ENCODE measurements at places on chromosomes 5 and 9.

DNA sequence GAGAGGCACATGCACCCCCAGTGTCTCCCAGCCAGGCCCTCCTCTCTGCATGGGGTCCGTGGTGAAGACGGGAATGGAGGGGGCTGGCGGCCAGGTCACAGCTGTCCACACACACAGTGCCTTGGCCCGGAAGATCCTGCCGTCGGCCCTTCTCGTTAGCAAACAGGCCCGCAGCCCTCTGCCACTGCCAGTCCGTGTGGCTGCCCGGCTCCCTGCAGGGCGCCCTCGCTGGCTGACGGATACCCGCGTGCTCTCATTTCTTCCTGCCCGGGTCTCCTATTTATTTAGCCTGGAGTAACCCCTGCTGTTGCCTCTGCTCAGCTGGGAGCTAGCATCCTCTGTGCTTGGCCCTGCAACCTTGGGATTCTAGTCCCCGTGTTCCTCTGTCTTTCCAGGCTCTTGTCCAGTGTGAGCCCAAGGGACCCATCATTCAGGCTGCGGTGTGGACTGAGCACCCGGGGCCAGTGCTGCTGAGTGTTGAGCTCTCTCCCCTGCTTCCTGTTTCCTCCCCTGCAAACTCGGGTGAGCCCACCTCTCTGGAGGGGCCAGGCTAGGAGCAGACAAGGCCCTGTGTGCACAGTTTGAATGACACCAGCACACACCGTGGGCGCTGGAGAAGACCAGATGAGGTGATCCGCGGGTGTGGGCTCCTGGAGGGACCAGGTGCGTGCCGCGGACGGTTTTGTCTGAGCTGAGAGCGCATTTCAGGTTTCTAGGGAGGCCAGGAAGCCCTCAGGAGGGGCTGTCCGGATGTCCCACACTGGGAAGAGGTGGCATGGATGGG lies 14.6 kb upstream of the RNU6ATAC start:
- no peaks in the 10 kb centered on the region for H3K27me3 ChIP-seq
- H3K4me3 ChIP-seq, result no peak overlapping the region
- H3K27ac ChIP-seq, result no peak overlapping the region
- H3K4me1 ChIP-seq, result no peaks in the 10 kb centered on the region

GRCh38 chr5:112532654-112533360 lies 113.7 kb upstream of the EPB41L4A start:
- no peaks in the 10 kb centered on the region for H3K27me3 ChIP-seq
- H3K4me3 ChIP-seq, result no peak overlapping the region
- DNase-seq, result no peak
- no peaks in the 10 kb centered on the region for H3K36me3 ChIP-seq
- no peaks in the 10 kb centered on the region for H3K4me1 ChIP-seq

DNA sequence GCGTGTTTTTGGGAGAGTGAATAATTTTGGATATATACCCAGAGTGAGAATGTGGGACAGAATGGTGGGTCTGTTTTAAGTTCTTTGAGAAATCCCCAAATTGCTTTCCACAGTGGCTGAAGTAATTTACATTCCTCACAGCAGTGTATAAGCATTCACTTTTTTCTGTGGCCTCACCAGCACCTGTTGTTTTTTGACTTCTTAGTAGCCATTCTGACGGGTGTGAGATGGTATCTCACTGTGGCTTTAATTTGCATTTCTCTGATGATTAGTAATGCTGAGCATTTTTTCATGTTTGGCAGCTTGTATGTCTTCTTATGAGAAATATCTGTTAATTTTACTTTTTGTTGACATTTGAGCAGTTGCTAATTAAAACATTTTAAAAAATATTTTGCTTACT lies 9.4 kb upstream of the SPATA31D1 start:
- no peaks in the 10 kb centered on the region for H3K27me3 ChIP-seq
- H3K36me3 ChIP-seq, result no peaks in the 10 kb centered on the region
- H3K4me1 ChIP-seq, result no peaks in the 10 kb centered on the region
- no peak for DNase-seq

GRCh38 chr5:174675916-174676315 lies 48.5 kb upstream of the MSX2 start:
- H3K27me3 ChIP-seq, result no peaks in the 10 kb centered on the region
- H3K27ac ChIP-seq, result no peak overlapping the region
- H3K36me3 ChIP-seq, result no peaks in the 10 kb centered on the region
- no peak for DNase-seq
- peaks cover 13% of the 10 kb centered on the region for H3K4me1 ChIP-seq

DNA sequence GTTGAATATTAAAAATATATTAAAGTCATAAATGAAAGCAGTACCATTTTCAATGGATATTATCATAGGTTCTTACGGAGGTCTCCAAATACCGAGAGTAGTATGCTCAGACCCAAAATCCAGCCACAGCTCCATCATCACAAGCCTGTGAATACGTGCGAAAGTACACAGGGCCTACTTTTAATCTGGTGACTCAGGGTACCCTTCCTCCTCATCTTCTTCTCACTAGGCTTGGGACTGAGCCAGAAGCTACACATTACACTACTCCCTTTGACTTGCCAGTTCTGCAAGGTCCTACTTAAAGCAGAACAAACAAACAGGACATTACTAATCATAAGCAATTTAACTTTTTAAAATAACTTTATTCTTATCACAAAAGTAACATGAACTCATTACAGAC lies 7.6 kb upstream of the RIC1 start:
- H3K27ac ChIP-seq, result no peak overlapping the region
- no peaks in the 10 kb centered on the region for H3K4me1 ChIP-seq
- DNase-seq, result no peak
- H3K27me3 ChIP-seq, result no peaks in the 10 kb centered on the region
- H3K4me3 ChIP-seq, result no peak overlapping the region
- H3K36me3 ChIP-seq, result no peaks in the 10 kb centered on the region

Data from Caco-2 (cell line).